ENCODE measurements at places on chromosomes 5 and 9.
A peak's percentile ranks its signal among the peaks of the same experiment; 100 is the strongest.

DNA sequence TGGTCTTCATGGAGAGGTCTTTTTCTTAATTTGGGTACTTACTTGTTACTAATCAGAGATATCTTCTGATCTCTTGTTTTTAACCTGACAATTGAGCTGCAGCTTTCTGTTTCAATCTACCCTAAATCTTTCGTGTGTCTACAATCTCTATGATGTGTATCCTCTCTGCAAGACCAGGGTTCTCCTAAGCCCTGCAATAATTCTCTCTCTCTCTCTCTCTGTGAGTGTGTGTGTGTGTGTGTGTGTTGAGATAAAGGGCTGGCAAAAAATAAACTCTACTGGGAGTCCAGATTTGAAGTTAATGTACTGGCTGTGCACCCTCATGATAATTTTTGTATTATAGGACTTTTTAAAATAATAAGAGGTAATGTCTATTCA lies 57.8 kb upstream of the FBXL7 start:
- DNase-seq, result no peak

GRCh38 chr9:21434202-21435014 lies 5.8 kb upstream of the IFNA1 start:
- DNase-seq, result no peak

DNA sequence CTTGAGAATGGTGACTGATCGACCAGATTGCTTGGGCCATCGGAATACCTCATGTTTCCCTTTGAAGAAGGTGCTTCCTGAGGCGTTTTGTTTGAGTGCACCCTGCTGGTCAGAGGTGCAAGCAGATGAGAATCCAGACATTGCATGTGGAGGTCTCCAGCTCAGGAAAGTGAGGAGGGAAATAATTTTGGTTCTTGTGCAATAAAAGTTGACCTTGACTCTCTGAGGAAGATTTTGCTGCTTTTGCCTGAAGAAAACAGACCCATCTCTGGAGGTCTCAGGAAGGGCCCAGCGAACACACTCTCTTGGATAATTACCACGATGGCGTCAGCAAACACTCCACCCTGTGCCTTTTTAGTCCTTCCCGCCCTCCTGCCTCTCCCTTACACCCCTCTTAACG lies 69.7 kb downstream of the GRAMD2B start:
- no peak for DNase-seq

GRCh38 chr5:132473019-132473531 lies 17.5 kb downstream of the IRF1 start:
- peak; percentile 81 for DNase-seq

GRCh38 chr5:56845277-56845676 lies 29.9 kb downstream of the MAP3K1 start:
- no peak for DNase-seq

GRCh38 chr9:75997206-75997605 lies 106.7 kb downstream of the PCSK5 start:
- DNase-seq, result no peak

DNA sequence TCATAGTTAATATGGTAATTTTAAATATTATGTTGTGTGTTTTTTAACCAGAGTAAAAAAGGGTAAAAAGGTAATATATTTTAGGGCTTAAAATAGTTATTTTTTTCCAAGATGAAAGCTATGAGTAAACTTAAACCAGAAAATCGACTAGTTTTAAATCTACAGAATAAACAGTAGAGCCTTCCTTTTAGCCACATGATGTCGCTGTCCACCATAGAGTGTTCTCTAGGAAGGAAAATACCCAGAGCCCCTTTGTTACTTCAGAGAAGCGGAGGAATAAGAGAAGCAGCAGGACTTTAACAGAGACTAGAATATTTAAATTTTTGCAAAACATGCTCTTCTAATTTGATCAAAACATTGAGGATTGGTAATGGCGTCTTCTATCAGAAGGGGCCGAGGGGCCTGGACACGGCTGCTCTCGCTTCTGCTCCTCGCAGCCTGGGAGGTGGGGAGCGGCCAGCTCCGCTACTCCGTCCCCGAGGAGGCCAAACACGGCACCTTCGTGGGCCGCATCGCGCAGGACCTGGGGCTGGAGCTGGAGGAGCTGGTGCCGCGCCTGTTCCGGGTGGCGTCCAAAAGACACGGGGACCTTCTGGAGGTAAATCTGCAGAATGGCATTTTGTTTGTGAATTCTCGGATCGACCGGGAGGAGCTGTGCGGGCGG lies at the start of gene PCDHA2:
Gene PCDHA2 (plus strand): TSS at position 258 of the 664 bp plus-strand sequence.
- DNase-seq, result no peak

All from effector memory CD4-positive, alpha-beta T cell (primary cell).